Upper lobe of right lung (tissue), 1 donor: ENCODE measurements at places on chromosomes 7 and 10.

DNA sequence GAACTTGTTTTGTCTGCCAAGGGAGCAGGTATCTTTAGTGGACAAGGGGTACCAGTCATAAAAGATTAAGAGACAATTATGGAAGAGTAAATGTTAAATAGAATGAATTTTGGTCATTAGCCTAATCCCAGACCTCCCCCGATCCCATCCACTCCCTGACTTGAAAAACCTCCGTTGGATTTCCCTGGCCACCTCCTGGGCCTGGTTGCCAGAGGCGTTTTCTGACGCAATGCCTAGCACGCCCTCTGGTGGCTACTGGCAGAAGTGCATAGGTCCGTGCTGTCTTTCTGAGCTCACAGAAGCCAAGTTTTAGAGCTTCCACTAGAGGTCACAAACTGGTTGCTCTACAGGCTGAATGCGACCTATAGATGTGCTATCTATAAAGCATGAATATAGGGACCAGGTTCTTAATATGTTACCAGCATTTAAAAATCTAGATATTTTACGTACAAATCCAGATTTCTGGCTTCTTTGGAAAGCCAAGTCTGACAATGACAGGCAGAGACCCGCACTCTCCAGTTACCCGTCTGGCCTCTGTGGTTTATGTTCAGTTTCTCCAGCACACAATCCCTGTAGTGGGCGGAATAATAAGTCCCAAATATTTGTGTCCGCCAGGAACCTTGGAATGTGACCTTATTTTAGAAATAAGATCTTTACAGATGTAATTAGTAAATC lies 39.8 kb downstream of the SPOCK2 start:
- peak; percentile 89 for DNase-seq

- no peak for DNase-seq
These were observed 65.3 kb upstream of the SLF2 start for GRCh38 chr10:100847440-100847839.

GRCh38 chr7:27156508-27156898 lies at the start of gene HOXA7:
Gene HOXA7 (minus strand): TSS chr7:27156675. CDS start chr7:27156545, 130 bp downstream.
- DNase-seq, result peak; percentile 73

- no peak for DNase-seq
These were observed 372.4 kb upstream of the LRGUK start for GRCh38 chr7:133754708-133755107.

DNA sequence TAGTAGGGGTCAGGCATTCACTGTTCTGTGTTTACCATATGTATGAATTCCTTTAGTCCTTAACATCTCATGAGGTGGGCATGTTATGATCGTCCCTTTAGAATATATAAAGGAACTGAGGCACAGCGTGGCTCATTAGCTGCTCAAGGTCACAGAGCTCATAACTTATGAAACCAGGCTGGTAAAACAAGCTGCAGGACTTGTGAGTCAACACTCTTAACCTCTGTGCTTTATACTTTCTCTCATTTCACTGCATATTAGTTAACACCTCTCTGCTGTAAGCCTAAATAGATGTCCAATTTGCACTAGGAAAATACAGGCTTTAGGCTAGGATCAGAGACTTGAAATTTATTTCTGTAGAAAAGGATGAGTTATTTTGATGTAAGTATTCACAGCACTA lies 180.3 kb upstream of the HDAC9 start:
- DNase-seq, result no peak

DNA sequence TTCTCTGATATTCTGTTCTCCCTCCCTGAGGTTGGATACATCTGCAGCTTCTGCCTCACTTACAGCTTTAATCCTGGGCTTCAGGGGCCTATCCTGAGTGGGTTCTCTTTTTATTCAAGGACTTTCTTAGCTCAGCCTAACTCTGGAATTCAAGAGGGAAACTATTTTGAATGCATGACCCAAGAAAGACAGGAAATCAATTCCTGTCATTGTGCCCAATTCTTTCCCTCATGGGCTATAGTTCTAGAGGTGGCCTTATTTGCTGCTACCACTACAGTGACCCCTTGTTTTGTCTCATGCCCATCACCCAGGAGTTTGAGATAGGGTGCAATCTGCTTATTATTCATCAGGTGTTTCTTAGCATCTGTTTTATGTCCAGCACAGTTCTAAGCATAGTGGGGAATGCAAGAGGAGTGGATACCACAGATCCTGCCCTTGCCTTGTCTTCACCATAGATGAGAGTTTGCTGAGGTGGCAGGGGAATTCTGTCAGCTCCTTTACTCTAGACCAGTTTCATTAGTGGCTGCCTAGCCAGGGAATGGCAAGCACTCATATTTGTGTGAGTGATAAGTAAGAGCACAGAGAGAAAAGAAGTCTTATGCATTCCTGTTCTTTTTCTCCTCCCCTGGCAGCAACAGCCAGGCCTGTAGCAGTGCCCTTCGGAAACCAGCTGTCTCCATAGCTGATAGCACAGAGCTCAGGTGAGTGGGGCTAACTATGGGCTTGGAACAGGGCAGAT lies 19.4 kb downstream of the STRIP2 start:
- DNase-seq, result no peak

GRCh38 chr7:70027867-70028266 lies 429.6 kb downstream of the AUTS2 start:
- no peak for DNase-seq

DNA sequence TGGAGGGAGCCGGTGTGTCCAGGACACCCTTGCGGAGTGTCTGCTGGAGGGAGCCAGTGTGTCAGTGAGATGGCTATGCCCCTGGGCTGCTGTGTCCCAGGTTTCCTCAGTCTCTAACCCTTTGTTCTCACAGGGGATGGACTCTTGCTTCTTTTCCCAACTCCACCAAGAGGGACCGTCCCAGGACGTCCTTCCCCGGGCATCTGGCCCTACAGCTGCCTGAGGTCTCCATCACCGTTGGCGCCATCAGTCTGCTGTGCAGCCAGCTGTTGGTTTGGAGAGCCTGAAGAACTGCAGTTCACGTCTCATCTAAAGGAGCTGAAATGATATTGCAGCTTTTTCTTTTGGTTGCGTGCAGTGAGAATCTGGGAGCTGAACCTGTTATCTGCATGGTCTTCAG lies 136.2 kb downstream of the VIPR2 start:
- peak; percentile 52 for DNase-seq

DNA sequence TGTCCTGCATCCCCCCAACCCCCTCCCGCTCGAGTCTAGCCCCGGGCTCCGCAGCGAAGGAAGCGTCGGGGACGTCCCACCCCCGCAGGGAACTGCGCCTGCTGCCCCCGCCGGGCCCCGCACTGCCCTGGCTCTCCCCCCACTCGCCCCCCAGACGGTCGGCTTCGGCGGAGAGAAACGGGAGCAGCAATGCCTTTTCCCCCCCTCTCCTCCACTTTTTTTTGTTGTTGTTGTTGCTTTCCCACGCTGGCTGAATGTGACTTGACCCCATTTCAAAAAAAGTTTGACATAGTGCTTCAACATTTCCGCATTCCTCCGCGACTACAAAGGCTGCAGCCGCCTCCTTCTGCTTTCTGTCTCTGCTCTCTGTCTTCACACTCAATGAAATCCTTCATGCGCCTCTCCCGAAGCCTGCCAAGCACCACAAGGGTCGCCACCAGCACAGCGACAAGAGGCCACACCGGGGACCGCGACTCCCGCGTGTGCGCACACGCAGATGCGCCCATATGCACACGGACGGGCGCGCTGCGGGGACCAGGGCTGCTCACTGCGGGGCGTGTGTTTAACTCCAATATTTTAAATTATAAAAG lies 1.0 kb downstream of the CDK6 start:
- DNase-seq, result peak; percentile 78

- peak; percentile 30 for DNase-seq
These were observed 14.9 kb upstream of the ADCK2 start for GRCh38 chr7:140657891-140658290.

- no peak for DNase-seq
These were observed 8.9 kb upstream of the C7orf33 start for GRCh38 chr7:148581624-148582023.

GRCh38 chr10:100020886-100021253 lies 11.1 kb upstream of the DNMBP start:
- no peak for DNase-seq

- no peak for DNase-seq
These were observed 11.3 kb upstream of the ATXN7L1 start for GRCh38 chr7:105887569-105888189.

DNA sequence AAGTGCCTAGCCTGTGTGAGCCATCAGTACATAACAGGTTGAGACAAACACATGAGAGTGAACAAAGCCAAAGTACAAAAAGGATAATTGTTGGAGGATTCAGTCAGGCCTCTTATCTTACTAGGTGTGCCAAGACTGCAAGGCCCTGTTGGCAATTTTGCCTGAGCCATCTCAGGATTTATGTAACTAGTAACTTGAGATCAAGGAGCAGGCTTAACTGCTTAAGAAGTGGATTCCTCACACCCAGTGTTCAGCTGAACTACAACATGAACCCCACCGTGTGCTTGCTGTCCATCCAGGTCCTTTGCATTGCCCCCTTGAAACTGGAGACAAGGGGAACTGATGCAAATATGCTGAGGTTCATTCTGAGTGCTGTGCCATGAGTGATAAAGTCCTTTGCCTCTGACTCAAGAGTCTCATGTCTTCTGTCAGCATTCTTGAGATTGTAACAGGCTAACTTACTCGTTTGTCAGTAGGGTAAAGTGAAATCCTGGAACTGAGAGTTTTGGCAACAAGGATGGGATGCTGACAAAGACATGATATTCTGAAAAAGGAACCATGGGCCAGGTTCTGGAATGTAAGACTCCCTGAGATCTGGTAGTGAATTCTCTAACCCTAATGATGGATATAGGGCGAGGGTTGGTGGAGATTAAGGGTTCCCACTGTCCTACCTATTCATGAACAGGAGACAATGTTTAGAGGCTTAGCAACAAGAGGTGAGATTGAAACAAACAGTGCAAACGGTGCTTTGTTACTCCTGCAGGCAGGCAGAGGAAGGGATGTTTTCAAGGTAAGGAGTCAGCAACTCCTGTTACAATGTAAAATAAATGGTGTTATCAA lies 44.1 kb upstream of the GATAD1 start:
- no peak for DNase-seq

GRCh38 chr10:130425881-130426435 lies 289.8 kb downstream of the GLRX3 start:
- DNase-seq, result no peak

DNA sequence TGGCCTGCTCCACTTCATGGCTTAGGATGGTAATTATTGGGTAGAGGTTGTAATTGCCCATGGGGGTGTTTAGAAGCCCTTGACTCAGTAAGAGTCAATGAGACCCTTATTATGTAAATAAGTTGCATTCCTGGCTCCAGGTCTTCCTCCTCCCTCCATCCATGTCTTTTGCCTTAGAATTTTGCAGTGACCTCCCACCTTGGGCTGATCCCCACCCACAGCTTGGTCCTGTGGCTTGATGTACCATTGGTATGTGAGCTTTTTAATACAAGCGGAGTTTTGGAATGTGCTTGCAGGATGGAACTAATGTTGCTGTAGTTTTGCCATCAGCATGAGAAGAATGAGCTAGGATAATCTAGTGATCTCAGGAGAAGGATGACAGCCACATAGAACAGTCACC lies 73.2 kb upstream of the DGKI start:
- DNase-seq, result no peak
